LHCN-M2 (cell line): ENCODE measurements at places on chromosomes 11 and 22. TPM values are rescaled to one million over a fixed set of nuclear protein-coding genes. Genes with fewer than 3 reads are reported as not detected.

- DNase-seq = no peak
These were observed 2.6 kb downstream of the ARHGAP8 start for GRCh38 chr22:44754998-44755397.

Gene CNIH2
- 0.86 and 1.9 TPM in 2 replicates for total RNA-seq

- DNase-seq = no peak
These were observed 129.4 kb downstream of the NOX4 start for GRCh38 chr11:89361734-89362133.

Gene UQCR10
- 66.1 and 72.8 TPM in 2 replicates for total RNA-seq

GRCh38 chr11:86627776-86628455, 44.5 kb downstream of the ME3 start:
- DNase-seq = no peak

Gene RIC3
- total RNA-seq = not detected in 2 replicates

- DNase-seq = no peak
These were observed 16.9 kb upstream of the ALG8 start for GRCh38 chr11:78156127-78156844.

- no peak for DNase-seq
These were observed 20.2 kb upstream of the GAL start for GRCh38 chr11:68664141-68664540.

GRCh38 chr22:20606041-20606783, 98.8 kb downstream of the MED15 start:
- peak; percentile 21 for DNase-seq

Gene SCGB1A1
- total RNA-seq = not detected in 2 replicates

GRCh38 chr11:68929706-68930570, 26.2 kb downstream of the IGHMBP2 start:
- no peak for DNase-seq

Gene FADS3
- total RNA-seq = 293 and 313 TPM in 2 replicates

Gene PHLDB1
- total RNA-seq = 79.0 and 88.7 TPM in 2 replicates

DNA sequence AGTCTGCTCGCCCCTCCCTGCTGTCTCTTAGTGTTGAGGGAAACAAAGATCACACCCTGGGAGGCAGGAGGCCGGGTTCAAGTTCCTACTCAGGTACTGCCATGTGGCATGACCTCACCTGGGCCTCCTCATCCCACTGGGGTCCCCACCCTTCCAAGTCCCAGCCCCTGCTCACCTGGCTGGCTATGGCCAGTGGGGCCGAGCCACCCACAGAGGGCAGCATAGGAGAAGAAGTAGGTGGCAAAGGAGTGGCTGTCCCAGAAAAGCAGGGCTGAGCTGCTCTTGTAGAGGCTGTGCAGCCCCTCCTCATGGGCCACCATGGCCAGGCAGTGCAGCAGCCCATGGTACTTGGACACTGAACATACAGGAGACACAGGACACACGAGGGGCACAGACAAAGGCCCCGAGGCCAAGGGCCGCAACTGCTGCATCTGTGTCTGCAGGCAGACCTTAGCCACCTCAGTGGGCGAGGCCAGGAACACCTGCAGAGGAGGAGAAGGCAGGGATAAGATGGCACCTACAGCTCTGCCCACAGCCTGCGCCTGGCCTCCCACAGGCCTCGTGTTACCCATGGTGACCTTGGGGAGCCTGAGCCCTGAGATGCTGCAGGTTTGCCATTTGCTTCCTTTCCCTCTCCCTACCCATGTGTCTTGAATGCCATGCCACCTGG, 50.6 kb upstream of the MPEG1 start:
- DNase-seq = no peak

DNA sequence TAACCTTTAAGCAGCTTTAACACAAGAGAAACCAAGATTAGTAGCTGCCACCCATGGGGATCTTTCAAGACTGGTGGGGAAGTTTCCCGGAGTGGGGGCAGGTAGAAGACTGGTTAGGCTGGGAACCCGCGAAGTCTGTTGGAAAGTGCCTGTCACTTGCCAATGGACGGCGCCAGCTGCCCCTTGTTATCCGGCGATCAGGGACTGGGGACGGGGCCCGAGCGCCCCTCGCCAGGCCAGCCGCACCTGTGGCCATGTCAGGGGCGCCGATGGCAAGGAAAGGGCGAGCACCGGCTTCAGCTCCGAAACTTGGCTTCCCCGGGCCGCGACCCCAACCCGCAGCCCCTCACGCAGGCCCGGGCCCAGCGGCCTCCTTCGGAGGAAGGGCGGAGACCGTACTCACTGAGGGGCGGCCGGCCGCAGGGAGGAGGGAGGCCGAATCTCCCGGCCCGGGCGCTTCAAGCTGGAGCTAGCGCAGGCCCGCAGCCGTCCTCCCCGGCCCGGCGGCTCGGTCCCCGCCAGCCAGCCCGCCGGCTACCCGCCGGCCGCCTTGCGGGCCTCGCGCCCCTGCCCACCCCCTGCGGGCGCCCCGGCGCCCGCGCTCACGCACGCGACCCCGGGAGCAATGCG, 539 bp downstream of the EIF4ENIF1 start:
- peak; percentile 23 for DNase-seq

GRCh38 chr22:22935546-22936157, 48.0 kb downstream of the IGLL5 start:
- DNase-seq = no peak

GRCh38 chr11:123159183-123159857, 35.7 kb downstream of the CLMP start:
- DNase-seq = no peak

GRCh38 chr22:24727218-24727851, 47.2 kb downstream of the PIWIL3 start:
- peak; percentile 80 for DNase-seq

Gene OR8D4
- total RNA-seq = not detected in 2 replicates

- DNase-seq = no peak
These were observed 9.2 kb upstream of the CD5 start for GRCh38 chr11:61092908-61093763.

GRCh38 chr11:127919206-127920000, 668.0 kb downstream of the ETS1 start:
- peak; percentile 90 for DNase-seq

DNA sequence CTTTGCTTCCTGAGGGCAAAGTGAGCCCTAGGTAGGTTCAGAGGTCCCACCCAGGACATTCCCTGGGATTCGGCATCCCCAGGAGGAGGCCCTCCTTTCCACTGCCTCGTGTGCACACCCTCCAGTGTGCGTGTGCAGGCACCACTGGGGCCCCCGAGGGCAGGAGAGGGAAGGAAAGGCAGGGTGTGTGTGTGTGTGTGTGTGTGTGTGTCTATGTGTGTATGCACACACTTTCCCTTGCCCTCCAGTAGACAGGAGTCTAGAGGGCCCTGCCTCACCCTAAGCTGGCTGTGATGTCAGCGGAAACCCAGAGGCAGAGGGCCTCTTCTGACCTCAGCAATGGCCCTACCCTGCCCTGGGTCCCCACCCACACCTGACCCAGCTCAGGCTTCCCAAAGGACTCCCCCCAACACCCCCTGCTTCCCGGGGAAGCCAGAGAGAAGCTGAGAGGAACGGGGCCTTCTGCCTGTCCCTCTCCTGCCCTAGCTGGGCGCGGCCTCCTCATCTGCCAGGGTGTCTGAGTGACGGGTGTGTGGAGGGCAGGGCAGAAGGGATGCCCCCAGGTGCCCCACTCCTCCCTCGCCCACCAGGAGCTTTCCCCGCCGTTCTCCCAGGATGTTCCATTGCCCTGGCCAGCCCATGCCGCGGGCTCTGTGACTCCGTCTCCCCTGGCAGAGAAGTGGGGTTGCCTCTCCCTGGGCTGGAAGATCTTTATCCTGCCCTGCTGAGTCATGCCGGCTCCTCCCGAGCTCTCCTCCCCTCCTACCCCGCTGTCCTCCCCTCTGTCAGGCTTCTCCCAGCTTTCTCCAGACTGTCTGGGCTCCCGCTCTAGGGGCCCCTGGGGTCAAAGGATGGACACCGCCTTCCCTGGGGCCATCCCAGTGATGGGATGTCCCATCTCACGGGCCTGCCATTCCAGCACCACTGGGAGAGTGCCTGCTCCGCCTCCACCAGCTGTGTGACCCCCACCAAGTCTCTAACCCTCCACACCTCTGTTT, 6.0 kb upstream of the CLCF1 start:
- DNase-seq = no peak

- DNase-seq = peak; percentile 68
These were observed 6.6 kb upstream of the PTS start for GRCh38 chr11:112219476-112220232.

Gene METTL15
- total RNA-seq = 13.7 and 15.2 TPM in 2 replicates

DNA sequence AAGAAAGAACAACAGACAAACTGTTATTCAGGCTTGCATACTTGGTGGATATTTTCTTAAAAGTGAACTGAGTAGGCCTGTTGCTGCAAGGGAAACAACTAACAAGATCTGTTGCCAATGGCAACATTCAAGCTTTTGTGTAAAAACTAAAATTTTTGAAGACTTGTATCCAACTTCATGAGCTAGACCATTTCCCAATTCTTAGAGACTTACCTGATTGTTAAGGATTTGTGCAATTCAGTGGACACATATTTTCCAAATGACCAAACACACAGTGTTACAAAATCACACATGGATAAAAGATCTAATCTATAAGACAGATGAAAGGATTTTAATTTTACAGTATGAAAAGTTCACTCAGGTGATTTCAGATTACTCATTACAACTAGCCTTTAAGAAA, 564.1 kb downstream of the CNTN5 start:
- DNase-seq = no peak

DNA sequence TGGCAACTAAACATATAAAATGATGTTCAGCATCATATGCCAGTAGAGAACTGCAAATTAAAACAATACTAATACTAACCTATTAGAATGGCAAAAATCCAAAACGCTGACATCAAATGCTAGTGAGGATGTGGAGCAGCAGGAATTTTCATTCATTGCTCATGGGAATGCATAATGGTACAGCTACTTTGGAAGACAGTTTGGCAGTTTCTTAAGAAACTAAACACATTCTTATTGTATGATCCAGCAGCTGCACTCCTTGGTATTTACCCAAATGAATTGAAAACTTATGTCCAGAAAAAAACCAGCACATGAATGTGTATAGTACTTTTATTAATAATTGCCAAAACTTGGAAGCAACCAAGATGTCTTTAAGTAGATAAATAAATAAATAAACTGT, 258.0 kb downstream of the TENM4 start:
- DNase-seq = no peak

Gene DNHD1
- 1.7 and 2.2 TPM in 2 replicates for total RNA-seq

DNA sequence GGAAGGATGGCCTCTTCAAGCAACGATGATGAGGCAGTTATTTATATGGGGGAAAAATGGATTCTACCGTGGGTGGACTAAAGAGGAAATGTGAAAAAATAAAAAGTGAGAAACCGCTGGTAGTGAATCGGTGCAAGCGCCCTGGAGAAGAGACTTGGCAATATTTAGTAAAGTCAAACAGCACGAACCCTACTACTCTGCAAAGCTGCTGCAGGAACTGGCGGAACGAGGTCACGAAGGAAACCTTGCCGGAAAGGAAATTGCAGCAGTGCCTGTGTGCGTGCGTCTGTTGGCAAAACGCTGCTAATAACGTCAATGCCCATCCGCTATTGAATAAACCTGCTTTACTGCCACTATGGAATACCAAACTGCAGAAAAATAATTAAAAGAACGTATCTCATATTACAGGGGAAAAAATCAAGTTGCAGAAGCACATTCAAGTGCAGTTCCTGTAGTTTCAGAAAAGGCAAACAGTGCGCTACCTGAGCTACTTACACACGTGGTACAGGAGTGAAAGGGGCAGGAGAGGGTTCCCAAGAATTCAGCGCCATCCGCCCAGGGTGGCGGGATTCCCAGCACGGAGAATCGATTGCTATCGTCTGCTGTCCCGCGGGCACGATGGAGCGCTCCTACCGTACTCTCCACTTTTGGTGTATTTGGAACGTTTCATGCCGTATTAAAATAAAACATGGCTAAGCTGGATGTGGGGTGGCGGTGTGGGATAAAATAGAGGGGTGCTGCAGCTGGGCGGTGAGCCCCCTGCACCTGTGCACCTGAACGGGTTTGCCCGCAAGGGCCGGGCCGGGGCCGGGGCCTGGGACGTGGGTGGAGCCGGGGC, 585 bp upstream of the NADSYN1 start:
- no peak for DNase-seq

Gene MS4A4A
- total RNA-seq = not detected in 2 replicates

GRCh38 chr11:26753723-26754504, 32.1 kb upstream of the SLC5A12 start:
- peak; percentile 48 for DNase-seq

GRCh38 chr11:123046473-123047259, 15.3 kb downstream of the HSPA8 start:
- no peak for DNase-seq

- no peak for DNase-seq
These were observed 157.8 kb upstream of the DDI1 start for GRCh38 chr11:103878646-103879045.

DNA sequence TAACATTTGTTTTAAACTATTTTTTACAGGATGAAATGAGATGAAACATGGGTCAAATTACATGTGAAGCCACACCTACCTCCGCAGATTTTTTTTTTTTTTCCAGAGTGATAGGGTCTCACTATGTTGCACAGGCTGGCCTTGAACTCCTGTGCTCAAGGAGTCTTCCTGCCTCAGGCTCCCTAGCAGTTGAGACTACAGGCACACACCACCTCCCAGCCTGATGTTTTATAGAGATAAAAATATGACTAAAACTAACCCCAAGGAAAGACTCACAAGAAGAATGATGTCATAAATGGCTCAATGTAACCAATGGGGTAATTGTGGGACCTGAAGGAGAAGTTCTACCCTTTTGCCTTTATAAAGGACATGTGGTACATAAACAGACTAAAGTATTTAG, 52.3 kb upstream of the SOX6 start:
- no peak for DNase-seq

DNA sequence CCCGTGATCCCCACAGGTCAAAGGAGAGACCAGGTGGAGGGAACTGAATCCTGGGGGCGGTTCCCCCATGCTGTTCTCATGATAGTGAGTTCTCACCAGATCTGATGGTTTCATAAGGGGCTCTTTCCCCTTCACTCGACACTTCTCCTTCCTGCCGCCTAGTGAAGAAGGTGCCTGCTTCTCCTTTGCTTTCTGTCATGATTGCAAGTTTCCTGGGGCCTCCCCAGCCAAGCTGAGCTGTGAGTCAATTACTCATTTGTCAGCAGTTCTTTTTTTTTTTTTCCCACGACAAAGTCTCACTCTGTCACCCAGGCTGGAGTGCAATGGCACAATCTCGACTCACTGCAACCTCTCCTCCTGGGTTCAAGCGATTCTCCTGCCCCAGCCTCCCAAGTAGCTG, 1530.4 kb downstream of the BRD1 start:
- DNase-seq = no peak

DNA sequence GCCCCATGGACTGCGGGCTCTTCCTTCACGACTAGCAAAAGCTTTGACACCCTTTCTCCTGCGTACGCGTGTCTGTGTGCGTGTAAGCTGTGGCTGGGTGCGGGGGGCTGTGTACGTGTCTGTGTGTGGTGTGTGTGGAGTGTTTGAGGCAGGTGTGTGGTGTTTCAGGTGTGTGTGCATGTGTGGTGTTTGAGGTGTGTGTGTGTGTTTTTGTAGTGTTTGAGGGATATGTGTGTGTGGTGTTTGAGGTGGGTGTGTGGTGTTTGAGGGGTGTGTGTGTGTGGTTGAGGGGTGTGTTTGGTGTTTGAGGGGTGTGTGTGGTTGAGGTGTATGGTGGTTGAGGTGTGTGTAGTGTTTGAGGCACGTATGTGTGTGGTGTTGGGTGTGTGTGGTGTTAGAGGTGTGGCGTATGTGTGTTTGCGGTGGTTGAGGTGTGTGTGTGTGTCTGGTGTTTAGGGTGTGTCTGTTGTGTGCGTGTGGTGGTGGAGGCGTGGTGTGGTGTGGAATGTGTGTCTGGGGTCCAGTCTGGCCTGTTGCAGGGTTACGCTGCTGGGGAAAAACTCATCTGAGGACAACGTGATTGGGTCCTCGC, 687 bp upstream of the ARSA start:
- DNase-seq = no peak
